Fibroblast of skin of right quadriceps (primary cell): ENCODE measurements at places on chromosomes 7 and 10.

GRCh38 chr7:80699045-80699638, 60.7 kb downstream of the CD36 start:
- DNase-seq: peak; percentile 57

DNA sequence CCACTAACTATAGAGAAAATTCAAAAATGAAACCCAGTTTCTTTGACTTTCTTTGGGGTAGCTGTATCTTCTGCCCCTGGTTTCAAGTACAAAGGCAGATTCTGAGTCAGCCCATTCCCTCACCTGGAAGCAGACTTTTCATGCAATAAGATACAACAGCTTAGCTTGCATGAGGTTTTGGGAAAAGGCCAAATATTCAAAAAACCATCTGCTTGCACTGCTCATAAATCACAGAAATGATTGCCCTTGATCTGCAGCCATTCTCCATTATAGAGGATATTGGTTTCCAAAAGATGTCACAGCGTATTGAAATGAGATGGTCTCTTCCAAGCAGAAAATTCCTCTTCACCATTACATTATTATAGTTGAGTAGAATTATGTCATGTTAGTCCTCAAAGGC, 354.0 kb downstream of the PHF14 start:
- no peak for DNase-seq

- no peak for DNase-seq
Observed at GRCh38 chr7:81534996-81535395, 234.9 kb downstream of the HGF start.

GRCh38 chr7:30906014-30906413, 5.6 kb upstream of the AQP1 start:
- DNase-seq: no peak

GRCh38 chr7:18541181-18541870, 45.8 kb downstream of the HDAC9 start:
- DNase-seq: peak; percentile 95
